Mesothelial cell of epicardium (in vitro differentiated cells): ENCODE measurements at places on chromosomes 4 and X.

DNA sequence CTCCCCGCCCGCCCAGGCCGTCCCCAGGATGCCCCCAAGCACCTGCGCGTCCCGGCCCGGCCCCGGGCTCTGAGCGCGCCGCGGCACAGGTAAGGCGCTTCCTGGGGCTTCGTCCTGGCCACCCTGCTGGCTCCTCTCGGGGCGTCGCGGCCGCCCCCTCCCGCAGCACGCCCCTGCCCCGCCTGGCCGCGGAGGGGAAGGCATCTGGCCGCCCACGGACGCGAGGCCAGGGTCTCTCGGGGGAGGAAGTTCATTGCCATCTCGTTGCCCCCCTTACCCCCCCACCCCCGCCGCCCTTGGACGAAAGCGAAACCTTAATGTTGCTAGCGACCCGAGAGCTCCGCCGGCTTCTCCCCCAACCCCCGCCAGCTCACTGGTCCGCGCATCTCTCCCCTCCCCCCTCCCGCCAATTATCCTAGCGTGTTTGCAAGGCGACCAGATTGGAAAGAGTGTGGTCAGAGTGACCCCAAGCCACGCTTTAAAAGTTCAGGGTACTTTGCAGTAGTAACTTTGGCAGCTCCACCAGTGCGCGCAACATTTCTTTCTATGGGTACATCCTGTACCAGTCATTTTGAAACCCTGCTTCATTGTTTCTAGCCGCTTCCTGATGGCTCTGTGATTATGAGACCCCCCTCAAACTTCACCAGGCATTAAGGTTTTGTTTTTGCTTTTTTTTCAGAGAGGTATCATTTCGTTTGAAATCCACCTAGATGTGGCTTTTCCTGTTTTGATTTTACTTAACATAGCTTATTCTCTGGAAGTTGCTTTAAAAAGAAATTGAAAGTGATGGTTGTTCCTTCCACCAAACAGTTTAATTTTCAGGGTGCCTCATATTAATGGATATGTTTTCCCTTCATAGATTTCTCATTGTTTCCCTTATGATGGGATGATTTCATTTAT lies 626 bp downstream of the TBC1D1 start:
- DNase-seq, result no peak

GRCh38 chr4:31104577-31104976 lies 384.4 kb downstream of the PCDH7 start:
- no peak for DNase-seq

DNA sequence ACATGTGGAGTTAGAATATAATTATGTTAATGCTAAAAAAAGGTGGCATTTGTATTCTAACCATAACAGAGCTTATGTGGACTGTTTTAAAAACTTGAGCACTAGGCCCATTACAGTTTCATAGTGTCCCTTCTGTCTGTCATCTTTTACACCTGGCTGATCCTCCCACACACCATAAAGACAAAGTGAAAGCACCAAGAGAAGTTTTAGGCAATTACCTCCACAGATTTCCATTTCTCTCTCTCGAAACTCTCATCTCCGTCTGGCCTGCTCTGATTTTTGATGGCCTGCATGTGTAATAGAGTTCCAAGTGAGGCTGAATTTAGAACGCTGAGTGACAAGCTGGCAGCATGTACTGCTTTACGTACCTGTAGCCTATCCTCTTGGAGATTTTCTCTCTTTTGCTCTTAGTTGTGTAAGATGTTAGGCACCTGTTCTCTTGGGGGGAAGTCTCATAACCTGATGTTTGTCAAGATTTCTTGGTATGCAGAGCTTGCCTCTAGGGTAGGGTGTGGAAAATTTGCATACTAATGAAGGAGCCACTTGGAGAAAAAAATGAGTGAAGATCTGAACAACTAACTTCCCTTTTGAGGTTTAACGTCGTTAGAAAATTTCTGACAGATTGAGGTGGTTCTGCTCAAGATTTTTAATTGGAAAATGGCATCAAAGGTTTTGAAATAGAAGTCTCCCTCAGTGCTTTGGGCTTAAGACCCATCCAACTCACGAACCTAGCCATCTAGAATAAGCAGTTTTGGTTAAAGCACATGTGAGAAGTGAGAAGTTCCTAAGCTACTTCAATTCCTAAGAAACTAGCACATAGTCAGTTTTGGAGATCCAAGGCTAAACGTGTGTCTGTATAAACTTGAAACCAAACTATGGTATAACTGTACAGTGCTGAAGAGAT lies 57.6 kb upstream of the RAP1GDS1 start:
- no peak for DNase-seq

DNA sequence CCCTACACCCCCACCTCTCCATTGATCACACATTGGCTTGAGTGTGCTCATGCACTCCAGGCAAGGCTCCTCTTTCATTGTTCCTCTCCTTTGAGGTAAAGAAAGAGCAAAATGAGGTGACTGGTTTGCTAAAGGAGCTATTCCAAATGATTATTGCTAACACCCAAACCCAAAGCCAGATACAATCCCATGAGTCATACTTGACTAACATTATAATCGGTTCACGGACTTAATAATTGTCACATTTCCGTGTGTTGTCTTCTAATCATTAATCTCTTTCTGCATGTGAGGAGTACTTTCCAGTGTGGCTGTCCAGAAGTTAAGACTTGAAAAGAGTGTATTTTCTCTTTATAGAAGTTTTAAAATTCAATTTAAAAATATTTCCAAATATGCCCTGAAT lies 174.3 kb upstream of the SFRP2 start:
- DNase-seq, result no peak

GRCh38 chr4:44679060-44679459 lies 840 bp downstream of the GUF1 start:
- DNase-seq, result no peak

DNA sequence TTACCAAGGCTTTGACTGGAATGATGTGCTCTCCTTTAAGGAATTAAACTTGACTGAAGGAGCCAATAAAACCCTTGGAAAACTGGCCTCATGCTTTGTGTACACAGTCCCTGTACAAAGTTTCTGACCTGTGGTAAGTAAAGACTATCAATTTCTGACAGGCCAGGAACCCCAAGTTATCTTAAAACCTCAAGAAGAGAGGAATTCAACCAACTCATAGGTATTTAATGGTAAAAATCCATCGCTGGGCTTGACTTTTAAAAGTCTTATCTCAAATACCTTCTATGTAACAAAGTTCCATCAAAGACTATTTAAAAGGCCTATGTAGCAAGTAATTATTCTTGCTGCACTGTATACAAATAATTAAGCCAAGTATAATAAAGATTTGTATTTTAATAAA lies 103.7 kb upstream of the TENT5D start:
- DNase-seq, result no peak

- DNase-seq, result no peak
These were observed 1049.1 kb upstream of the TENM3 start for GRCh38 chr4:181194096-181194495.

DNA sequence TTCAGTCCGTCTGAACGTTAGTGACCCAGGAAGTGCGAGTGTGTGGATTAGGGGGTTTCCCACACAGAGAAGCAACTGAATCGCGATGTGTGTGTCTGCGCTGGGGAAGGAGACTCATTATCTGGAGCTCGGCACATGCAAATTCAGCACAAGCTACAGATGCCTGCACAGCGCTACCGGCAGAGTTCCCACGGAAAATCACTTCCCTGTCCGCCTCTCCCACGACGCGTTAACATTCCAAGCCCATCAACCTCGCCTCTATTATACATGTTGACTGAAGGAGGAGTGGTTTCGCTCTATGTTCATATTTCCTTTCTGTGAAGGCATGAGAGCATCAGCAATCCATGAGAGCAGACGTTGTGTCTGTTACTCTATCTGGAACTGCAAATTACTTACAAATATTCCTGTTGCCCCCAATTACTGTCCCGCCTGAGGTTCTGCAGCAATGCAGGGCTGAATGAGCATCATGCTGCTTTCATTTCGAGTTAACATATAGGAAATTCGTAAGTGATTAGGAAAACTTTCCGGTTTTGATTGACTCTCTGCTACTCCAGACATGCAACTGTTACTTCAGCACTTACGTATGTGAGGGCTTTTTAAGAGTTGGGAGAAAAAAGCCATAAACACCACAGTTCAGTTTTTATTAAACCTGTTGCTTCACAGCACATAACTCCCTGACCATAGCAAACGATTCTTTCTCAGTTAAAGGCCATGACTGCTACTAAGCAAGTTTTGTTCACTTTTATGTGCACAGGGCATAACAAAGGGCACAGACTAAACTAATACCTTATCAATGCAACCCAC lies 15.0 kb upstream of the MTNR1A start:
- DNase-seq, result no peak

DNA sequence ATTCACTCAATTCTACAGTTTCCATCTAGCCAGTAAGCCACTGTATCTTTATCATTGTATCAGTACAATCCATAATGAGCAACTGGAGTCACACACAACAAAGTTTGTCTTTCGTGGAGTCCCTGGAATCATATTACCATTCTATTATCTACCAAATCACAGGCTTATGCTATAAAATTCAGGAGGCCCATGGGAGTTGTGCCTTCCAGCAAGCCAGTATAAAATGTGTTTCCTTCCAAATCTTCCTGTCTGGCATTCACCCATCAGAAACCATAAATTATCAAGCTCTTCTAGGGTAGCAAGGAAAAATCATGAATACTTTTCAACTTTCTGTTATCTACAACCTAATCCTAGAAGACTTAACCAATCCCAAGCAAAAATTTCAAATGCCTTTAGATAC lies 1383.3 kb upstream of the PCDH7 start:
- no peak for DNase-seq

DNA sequence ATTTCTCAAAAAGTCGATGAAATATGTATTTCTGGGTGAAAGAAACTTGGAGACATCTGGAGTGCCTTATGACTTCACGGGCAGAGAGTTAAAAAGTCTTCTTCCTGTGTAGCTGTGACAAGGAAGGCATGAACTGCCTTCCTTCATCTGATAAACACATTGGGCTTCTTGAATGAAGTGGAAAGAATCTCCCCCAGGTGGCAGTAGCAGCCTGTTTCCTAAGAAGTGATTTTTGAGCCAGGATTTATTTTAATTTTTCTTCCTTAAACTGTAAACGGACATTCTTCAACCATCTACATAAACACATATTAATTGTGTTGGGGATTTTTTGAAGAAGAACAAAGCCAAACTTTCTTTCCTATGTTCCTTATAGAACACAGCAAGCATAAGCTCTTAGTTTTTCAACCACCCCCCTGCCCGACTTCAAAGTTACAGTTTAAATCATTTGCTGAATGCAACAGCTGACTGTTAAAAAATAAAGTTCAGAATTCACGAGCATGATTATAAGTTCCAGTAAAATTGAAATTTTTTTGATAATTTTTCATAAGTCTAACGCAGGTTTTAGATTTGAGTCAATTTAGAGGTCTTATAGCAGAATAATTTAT lies 980 bp upstream of the GIMD1 start:
- DNase-seq, result no peak

GRCh38 chr4:47733302-47734175 lies 104.3 kb downstream of the CORIN start:
- no peak for DNase-seq

DNA sequence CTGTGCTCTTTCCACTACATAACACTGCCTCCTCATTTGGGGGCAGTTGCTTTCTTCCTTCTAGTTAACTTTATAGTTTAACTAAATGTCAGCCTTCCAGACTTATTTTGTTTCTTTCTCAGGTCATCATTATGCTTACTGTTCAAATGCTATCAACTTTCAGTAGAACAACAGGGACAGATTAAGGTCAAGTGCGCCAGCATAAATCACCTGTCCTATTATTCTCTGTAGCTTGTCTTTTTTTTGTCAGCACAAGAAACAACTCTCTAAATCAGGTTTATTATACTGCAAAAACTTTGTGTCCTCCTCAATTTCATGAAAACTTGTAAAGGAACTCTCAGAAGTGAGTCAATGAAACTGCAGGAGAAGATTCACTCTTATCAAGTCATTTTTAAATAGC lies 19.6 kb downstream of the SPANXA2 start:
- no peak for DNase-seq

DNA sequence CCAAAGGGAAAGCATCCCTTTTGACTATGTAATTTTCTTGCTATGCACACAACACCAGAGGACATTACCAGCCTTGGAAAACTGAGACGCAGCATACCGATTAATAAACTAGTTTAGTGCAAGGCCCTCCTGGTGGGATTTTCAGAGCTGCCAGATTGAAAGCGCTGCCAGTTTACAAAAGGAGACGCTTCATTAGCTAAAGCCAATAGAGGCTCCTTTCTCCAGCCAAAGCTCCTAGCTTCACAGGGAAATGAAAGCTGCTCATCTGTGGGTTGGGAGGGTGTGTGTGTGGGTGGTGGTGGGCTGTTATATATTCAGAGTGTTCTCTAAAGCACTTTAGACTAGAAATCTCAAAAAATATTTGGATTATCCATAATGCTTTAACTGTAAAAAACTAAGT lies 32.4 kb downstream of the SPANXN4 start:
- no peak for DNase-seq

DNA sequence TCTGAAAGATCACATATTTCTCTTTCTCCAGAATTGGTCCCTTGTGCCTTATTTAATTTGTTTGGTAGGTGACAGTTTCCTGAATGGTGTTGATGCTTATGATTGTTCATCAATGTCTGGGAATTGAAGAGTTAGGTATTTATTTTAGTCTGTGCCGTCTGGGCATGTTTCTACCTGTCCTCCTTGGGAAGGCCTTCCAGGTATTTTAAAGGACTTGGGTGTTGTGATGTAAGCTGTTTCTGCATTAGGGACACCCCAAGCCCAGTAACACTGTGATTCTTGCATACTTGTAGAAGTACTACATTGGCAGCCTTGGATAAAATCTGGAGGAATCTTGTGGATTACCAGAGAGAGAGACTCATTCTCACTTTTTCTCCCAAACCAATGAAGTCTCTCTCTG lies 120.8 kb upstream of the CXXC4 start:
- DNase-seq, result no peak
